ENCODE measurements at places on chromosomes 4 and X.
A peak's percentile ranks its signal among the peaks of the same experiment; 100 is the strongest.

DNA sequence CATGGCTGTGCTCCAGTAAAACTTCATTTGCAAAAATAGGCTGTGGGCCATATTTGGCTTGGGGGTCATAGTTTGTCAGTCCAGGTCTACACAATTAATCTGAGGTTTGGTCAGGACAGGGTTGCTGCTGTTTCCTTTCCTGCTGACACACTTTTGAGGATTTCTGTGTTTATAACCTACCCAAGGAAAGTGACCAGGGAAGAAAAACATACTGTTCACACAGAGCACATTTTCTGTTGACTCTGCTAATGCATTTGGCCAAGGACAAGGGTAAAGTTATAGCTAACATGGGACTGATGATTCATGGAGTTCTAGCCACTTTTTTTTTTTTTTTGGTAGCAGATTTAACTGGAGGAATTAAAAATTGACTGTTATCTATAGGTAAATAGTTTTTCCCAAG, 43.9 kb upstream of the GEMIN8 start:
- no peak for DNase-seq

- peak; percentile 80 for DNase-seq
Observed at GRCh38 chr4:159105761-159106243, 2.9 kb downstream of the RAPGEF2 start.

GRCh38 chr4:168859888-168860694, 150.0 kb downstream of the CBR4 start:
- DNase-seq: no peak

DNA sequence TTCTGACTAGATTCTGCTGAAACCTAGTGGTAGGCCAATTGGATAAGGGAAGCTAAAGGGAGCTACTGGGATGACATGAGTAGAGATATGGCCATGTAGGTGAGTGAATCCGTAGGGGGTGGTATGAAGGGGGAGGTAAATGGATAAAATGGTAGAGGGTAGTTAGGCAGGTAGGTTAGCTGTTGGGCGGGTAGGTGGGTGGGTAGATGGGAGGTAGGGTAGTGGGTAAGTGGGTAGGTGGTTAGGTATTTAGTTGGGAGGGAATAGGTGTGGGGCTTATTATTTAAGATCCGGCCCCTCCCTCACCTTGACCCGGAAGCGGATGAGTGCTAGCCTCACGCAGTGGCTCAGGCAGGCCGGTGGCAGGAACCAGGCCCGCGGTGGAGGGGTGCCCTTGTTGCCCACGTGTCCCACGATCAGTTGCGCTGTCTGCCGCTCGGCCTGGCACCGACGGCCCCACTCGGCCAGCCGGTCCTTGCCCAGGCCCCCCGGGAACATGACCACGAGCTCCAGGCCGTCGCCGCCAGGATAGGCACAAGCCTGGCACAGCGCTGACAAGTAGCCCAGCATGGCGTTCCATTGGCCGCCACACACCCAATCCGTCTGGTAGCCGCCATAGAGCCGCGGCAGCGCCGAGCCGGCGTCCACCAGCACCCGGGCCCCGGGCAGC, 725 bp downstream of the FAM120C start:
- DNase-seq: peak; percentile 73

- DNase-seq: peak; percentile 55
Observed at GRCh38 chrX:49838374-49838773, 9.3 kb downstream of the PAGE4 start.

- DNase-seq: peak; percentile 39
Observed at GRCh38 chr4:97987019-97987648, 156.1 kb downstream of the STPG2 start.

DNA sequence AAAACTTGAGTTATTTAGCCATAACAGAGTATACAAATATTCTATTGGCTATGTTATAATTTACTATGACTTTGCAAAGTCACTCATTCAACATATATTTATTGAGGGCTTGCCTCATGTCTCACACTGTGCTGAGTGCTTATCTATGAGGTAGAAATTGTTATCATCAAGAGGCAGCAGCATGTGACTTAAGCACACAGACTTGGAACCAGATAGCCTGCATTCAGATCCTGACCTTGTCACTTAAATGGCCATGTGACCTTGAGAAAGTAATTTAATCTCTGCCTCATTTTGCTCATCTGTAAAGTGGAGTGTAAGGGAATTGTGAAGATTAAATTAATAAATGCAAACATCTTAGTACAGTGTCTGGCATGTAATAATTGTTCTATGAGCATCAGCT, 10.1 kb upstream of the EXOSC9 start:
- DNase-seq: peak; percentile 92

DNA sequence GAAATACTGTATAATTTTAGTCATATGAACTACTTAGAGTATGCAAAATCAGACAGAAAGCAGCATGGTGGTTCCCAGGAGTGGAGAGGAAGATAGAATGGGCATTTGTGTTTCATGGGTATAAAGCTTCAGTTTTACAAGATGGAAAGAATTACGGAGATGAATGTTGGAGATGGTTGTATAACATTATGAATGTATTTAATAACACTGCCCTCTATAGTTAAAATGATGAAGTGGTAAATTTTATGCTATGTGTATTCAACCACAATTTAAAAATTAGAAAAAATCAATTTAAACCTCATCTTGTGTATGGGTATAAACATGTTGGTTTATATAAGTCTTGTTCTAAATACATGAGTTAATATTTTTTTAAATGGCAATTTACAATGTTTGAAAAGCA, 521.1 kb downstream of the FSTL5 start:
- DNase-seq: peak; percentile 26

- DNase-seq: no peak
Observed at GRCh38 chr4:23360718-23361117, 529.1 kb downstream of the PPARGC1A start.

- DNase-seq: no peak
Observed at GRCh38 chrX:153387987-153388721, 13.0 kb downstream of the PNMA6E start.

- no peak for DNase-seq
Observed at GRCh38 chr4:15605537-15605936, 49.6 kb downstream of the FBXL5 start.

- no peak for DNase-seq
Observed at GRCh38 chrX:130705591-130705990, 197.4 kb downstream of the ENOX2 start.

Data from hematopoietic multipotent progenitor cell treated with erythropoietin and hydrocortisone succinate and interleukin-3 and kit ligand, for 6 days (in vitro differentiated cells).